ENCODE measurements at places on chromosomes 3 and 15.

GRCh38 chr15:67104510-67104909 lies 39.1 kb downstream of the SMAD3 start:
- DNase-seq, result no peak

DNA sequence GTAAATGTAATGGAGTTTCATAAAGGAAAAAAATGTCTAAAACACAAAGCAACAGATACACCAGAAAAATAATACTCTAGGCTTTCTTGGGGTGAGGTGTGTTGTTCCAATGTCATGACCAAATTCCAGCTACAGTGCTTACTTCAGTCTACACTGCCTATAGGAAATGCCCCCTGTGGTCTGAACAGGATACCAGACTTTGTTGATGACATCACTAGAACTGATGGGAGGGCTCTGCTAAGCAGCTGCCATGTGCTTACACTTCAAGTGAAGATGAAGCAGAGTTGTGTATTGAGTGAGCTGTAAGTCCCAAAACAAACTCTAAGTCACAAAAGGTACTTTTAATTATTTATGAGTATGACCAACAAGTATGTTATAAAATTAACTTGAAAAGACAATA lies 456.1 kb upstream of the IL12A start:
- DNase-seq, result no peak

DNA sequence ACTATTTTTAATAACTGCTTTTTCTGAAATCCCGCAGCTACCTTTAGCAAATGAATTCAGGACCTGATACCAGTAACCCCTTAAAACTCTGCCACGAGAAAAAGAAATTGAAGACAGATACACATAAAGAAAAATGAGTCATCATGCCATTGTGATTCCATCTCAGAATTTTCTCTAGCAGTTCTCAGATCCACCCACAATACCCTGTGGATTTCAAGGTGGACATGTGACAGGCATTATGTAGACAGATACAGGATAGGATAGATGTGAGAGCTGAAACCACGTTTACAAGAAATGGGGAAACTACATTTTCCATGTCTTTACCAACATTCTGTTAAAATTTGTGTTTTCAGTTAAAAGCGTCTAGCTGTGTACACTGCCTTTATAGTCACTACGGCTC lies 291.9 kb upstream of the NR2F2 start:
- no peak for DNase-seq

DNA sequence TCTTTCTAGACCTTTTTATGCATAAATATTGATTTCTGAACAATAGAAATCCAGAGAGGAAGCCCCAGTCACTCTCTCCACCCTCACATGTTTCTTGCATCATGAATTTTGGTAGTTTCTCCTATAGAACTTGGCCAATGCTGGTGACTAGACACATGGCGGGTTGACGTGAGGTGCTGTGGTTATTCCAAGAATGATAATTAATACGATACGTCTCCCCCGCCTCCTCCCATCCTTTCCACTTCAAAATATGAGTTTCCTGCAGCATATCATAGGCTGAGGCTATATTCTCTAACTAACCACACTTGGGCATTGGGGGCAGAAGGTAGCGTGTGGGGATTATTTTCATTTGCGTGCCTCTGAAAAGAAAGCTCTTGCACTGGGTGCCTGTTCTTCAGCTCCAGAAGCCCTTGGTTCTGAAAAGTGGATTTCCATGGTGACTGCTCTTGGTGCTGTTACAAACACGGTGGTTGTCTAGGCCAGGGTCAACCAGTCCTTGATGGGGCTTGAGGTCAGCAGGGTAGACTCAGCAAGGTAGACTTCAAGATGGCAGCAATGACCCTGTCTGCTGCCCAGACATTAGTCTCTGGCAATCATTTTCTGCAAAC lies 5.3 kb downstream of the TNFSF10 start:
- DNase-seq, result no peak

DNA sequence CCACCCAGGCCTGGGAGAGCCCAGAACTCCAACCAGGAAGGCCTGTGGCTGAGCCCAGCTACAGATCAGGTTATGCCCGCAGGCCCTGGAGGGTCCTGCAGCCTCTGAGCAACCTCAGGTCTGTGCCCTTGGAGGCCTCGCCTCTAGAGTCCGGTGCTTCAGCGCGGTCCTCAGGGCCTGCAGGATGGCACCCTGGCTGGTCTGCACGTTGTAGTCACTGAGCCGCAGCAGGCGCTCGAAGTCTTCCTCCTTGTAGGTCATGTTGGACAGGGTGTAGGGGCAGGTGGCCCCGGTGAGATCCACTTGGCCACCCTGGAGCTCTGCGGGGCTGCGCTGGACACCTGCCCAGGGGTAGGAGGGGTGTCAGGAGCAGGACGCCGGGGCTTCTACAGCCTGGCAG lies 25.8 kb downstream of the PLA2G4D start:
- no peak for DNase-seq

GRCh38 chr15:60932051-60932915 lies 296.8 kb downstream of the RORA start:
- no peak for DNase-seq

DNA sequence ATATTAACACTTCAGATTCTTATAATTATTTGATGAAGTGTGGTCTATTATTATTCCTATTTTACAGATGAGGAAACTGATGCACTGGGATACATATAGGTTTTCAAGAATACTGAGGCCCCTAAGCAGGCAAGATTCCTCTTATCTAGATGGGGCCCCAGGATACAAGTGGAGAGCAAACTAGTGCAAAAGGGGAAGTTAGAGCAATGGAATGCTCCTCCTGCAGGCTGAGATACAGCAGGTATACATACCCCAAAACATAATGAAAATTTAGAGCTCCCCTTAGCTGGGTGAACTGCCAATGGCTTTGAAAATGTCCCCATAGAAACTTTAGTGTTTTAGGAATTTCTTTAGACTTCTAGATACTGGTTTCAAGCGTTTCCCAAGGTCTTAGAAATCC lies 247.1 kb downstream of the CHST2 start:
- DNase-seq, result no peak

DNA sequence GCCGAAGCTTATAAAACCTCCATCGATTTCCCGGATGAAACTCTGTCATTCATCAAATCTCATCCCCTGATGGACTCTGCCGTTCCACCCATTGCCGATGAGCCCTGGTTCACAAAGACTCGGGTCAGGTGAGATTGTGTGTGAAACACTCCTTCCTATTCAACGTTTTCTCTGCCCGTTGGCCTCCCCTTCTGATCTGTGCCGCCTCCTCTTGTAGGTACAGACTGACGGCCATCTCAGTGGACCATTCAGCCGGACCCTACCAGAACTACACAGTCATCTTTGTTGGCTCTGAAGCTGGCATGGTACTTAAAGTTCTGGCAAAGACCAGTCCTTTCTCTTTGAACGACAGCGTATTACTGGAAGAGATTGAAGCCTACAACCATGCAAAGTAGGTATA lies 47.4 kb downstream of the SEMA6D start:
- no peak for DNase-seq

GRCh38 chr15:39181056-39181747 lies 399.7 kb upstream of the THBS1 start:
- DNase-seq, result no peak

- no peak for DNase-seq
Observed at GRCh38 chr3:52429031-52429430, 15.9 kb downstream of the SEMA3G start.

DNA sequence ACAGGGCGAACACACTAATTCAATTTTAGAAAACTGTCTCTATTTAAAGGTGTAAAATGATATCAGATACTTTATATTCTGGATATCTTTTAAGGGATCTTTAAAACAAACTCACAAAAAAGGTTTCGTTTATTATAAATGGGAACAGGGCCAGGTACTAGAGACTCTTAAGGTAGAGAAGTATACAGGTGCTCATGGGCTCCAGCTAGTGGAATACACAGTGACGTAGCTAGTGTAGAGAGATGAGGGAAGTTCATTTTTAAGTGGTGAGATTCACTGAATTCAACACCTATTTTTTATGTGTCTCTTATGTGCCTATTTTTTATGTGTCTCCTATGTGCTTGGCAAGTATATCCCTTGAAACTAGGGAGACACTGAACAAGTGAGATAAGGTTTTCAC lies 132.7 kb upstream of the FAM3D start:
- DNase-seq, result no peak
